HTR-8/SVneo (cell line): ENCODE measurements at places on chromosomes 6 and 20.
A peak's percentile ranks its signal among the peaks of the same experiment; 100 is the strongest.

DNA sequence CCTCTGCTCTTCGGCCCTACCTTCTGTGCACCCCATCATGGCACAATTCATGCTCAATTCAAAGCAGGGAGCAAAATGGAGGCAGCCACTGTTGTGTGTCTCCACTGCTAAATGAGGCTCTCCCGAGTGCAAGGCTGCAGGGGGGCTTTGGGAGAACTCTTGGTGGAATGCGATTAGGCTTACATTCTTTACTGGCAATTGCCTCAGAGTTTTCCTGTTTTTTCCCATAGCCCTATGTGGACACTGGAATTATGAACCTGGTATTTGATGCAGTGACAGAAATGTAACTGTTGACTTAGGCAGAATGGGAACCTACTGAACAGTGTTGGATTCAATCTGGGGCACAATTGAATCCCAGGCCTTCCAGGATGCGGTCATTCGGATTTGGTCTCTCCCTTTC lies 187.9 kb upstream of the GMDS start:
- no peak for DNase-seq

DNA sequence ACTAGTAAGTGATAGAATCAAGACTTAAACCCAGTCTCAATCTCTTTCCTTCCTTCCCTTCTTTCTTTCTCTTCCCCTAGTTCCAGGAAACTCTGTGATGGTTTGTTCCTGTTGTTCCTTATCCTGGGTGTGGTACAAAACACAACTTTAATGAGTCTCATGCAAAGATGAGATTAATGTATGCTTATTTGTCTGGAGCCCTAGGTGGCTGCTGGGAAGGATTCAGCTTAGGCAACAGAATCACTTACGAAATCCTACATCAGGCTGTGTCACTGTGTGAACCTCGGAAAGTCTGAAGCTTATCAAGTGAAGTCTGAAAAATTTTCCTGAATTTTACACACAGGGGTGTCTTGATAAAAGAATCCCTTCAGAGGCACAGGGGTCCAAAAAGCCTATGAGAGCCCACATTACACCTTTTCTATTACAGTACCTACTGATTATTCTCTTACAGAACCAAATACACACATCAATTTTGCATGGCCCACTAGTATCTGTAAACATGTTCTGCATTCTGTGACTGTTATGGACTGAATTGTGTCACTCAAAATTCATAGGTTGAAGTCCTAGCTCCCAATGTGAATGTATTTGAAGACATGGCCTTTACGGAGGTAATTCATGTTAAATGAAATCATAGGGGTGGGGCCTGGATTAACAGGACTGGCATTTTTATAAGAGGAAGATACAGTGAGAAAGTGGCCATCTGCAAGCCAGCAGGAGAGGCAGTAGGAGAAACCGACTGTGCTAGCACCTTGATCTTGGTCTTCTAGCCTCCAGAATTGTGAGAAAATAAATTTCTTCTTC lies 144.7 kb downstream of the MYB start:
- DNase-seq, result no peak

GRCh38 chr20:37349517-37350491 lies 3.9 kb downstream of the SRC start:
- no peak for DNase-seq

GRCh38 chr6:125868252-125868651 lies 77.5 kb downstream of the NCOA7 start:
- DNase-seq, result no peak

DNA sequence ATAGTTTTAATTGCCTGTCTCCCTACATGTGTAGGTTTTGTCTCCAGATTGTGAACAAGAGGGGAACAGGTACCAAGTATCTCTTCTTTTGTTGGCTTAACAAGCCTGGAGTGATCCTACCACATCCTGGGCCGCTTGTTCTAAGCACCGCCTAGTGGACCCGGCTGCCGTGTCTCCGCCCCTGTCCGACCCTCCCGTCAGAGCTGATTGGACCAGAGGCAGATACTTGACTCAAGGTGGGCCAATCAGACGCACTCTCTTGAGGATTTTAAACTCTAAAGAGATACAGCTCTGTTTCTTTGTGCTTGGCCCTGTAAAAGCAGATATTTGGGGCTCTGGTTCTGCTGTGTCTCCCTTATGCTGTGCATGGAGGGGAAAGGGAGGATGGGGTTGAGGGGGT lies 68.2 kb downstream of the PRDM1 start:
- DNase-seq, result no peak

DNA sequence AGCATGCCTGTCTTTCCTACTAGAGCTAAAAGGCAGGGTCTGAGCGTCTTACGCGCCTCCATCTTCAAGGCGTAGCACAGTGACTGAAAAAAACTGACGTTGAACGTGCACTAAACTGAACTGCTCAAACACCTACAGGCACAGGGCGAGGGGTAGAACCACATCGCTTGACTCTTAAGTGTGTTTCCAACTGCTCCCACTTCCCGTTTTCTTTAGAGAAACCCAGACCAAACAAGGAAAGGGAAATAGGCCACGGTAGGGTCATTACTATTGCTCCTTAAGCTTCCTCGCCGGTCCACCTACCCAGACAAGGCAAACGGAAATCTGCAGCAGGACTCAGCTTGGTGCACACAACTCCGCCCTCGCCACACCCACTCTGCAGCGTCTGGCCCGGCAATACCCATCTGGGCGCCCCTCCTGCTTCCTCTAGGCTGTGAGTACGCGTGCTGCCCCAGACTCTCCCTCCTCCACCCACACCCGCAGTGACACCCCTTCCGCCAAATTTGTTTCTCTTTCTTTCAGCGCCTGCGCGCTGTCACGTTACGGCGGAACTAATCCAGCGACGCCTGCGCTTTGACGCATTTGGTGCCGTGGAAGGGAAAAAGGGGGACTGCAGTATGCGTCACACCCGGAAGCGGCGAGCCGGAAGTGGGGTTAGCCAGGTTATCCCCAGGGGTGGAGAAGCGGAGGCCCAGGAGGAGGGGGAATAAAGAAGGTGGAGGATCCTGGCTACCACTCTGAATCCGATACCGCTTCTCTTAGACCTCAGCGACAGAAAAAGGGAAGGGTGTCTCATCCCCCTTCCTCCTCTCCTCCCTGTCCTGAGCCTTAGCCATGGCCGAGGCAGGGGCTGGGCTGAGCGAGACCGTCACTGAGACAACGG lies at the start of gene PPP1R11:
Gene PPP1R11 (plus strand): TSS at position 622 of the 883 bp plus-strand sequence. CDS start 213 bp downstream, at position 835.
- peak; percentile 96 for DNase-seq

DNA sequence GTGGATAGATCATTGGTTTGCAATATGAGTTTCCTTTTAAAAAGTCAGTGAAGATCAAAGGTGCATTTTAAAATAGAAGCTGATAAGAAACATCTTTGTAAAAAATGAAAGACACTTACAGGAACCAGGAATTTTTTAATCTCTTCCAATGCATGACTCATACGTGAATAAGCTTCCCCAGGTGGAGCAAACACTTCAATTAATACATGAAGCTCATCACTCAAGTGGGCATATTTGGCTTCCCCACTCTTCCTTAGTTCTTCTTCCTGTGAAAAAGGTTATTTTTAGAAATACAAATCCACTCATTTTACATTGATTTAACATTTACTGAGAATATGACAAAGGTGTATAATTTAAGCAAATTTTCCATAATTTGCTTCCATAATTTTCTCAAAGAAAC lies 308.1 kb downstream of the KHDRBS2 start:
- no peak for DNase-seq

DNA sequence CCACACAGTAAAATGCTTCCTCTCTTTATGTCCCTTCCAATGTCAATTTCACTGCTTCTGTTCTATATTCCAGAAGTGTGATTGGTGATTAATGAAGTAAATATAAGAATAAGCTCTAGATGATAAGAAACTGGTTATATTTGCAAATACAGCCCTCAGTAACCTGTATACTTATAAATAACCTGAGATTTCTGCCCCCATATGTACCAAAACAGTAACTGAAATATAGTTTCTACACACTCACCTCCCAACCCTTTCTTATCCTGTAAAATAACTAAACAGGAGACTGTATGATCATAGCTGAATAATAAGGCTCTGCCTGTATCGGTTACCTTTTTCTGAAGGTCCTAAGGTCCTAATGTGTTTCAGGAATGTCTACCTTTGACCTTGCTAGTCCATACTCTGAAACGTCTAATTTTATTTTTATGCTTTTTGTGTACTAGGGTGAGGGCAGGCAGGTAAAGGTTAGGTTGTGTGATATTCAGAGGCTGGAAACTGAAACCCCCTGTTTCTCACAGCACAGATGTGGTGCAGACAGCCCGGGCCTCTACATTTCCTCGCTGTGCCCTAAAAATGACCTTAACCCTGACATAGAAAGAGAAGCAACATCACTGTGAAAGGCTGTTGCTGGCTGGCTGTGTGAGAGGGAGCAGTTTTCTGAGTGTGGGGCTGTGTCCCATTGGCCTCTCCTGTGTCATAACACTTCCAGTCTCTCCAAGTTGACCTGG lies 378.8 kb downstream of the CENPW start:
- no peak for DNase-seq

DNA sequence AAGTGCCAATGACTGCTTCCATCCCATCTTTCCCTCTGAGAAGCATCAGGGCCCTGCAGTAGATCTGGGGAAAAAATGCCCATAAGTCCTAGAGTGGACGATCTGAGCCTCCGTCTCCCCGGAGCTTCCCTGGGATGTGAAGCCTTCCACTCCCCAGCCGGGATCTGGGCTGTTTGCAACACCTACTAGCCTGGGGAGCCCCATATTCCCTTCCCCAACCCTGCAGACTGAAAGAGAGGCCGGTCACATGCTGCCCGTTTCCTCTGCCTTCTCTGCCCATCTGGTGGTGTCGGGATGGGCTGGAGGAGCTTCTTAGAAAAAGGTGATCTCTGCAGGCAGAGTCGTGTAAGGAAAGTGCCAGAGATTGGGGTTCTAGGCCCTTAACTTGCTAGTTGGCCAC lies 1.1 kb downstream of the SNPH start:
- DNase-seq, result no peak

DNA sequence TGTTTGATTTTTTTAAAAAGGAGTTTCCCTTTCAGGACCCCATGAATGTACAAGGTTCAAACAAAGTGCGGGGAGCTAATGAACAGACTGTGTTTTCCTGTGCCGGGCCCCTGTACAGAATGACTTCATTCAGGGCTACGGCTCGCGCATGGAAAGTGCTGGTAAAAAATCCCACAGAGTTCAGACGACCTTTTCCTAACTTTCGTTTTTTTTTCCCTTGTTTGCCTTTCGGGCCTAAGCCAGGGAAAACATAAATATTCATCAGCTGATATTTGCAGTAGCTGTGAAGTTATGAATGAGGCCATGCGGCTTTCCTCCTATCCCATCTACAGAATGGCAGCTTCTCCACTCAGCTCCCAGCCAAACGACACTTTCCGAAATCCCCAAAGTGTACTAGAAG lies 74.0 kb downstream of the HAO1 start:
- DNase-seq, result no peak

DNA sequence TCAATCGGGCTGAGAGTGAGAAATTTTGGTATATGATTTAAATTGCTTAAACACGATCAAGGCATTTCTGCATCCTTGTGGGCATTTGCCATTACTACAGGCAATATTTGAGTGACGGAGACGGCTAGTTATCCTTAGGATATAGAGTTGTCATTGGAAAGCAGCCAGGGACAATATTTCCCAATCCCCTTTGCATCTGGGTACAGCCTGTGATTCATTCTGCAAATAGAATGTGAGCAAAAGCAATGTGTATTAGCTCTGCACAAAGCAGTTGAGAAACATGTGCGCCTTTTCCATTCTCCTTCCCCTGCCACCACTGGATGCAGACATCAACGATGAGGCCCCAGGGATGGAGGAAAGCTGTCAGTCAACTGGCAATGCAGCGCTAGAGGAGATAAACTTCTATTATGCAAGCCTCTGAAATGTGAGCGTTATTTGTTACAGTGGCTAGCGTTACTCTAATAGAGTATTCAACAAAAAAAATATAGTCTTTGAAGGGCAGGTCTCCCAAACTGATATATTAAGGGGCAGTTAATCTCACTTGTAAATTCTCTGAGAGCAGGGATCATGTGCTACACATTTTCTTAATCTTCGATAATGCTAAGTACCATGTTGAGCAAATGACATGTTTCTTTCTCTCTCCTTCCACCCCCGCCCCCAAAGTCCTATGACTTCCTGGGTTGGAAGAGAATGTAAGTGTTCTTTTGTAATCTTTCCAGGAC lies 37.1 kb upstream of the NCOA3 start:
- DNase-seq, result peak; percentile 99

DNA sequence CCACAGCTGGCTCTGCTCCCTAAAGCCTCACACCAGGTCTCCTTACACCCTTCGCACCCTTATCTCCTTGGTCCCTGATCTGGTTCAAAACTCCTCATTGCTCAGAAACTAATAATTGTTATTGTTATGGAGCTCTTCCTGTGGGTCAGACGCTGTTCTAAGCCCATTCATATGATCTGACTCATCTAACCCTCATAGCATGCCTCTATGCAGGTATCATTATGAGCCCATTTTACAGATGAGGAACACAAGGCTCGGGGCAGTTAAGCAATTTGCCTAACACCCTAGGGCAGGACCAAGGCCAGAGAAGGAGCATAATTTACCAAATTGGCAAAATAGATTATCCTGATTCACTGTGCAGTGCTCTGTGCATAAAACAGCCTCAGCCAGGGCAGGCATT lies 51.8 kb upstream of the CCDC167 start:
- DNase-seq, result no peak

GRCh38 chr6:20119485-20119884 lies 92.8 kb downstream of the MBOAT1 start:
- no peak for DNase-seq

DNA sequence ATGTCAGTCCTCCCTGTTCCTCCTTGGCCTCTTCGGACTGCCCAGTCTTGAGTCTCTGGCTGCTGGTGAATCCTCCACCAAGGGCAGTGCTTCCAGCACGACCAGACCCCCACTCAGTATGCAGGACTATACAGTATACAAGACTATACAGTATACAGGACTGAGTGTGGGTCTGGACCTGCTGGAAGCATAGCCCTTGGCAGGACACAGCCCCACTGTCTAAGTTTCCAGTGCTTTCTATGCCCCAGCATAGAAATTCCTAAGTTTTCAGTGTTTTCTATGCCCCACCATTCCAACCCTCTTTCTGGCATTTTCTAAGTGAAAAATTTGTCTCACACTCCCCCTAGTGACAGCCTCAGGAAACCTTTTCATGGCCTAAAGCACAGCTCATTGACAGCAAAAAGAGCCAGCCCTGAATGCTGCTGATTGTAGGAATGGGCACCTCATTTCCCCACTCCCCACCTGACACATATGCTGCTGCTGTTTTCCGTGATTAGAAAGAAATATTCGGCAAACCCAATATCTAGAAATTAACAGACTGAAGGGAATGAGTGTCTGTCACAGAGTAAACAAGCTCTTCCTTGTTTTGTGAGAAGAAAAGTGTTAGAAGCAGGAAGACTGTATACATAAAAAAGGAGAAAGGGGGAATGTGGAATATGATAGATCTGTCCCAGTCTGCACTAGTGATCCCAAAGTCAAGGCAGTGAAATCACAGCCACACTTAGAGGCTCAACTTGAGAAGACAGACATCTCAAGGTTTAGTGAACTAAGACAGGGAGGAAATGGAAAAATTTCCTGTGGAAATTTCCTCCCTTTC lies 206.9 kb downstream of the IBTK start:
- peak; percentile 13 for DNase-seq

GRCh38 chr20:56443654-56444540 lies 24.5 kb upstream of the RTF2 start:
- peak; percentile 69 for DNase-seq

DNA sequence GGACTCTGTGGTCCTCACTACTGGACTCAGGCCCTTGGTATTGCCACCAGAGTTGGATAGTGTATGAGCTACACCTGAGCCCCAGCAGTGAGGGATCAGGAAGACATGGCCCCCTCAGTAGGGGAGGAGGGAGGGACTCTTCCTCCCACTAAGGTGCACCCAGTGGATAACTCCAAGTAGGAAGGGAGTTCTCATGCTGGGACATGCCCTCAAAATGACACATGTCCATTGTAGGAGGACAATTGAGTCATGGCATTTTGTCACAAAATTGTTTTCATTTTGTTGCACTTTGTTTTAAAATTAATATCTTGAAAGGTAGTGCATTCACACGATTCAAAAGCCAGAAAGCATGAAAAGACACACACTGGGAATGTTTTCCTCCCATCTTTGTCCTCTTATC lies 127.2 kb downstream of the FOXO3 start:
- DNase-seq, result no peak
